ENCODE measurements at places on chromosomes 12 and 14. TPM values are rescaled to one million over a fixed set of nuclear protein-coding genes. Genes with fewer than 3 reads are reported as not detected.

PRR4 gene
- total RNA-seq = 0.98 TPM

DLGAP5 gene
- 0.73 TPM for total RNA-seq

ABHD12B gene
- total RNA-seq = not detected

ADCY6 gene
- 0.60 TPM for total RNA-seq

SLC6A15 gene
- total RNA-seq = not detected

CLEC9A gene
- total RNA-seq = not detected

HOXC9 gene
- total RNA-seq = not detected

FSCB gene
- not detected for total RNA-seq

KRT74 gene
- total RNA-seq = not detected

All from activated B cell treated with CpG ODN at 0.5 μM for 24 hours (primary cell).